ENCODE measurements at places on chromosomes 5 and 9.

- DNase-seq = no peak
Measured at GRCh38 chr9:121884057-121884541, 209.0 kb downstream of the TTLL11 start.

- no peak for DNase-seq
Measured at GRCh38 chr5:206406-206805, 11.5 kb downstream of the CCDC127 start.

DNA sequence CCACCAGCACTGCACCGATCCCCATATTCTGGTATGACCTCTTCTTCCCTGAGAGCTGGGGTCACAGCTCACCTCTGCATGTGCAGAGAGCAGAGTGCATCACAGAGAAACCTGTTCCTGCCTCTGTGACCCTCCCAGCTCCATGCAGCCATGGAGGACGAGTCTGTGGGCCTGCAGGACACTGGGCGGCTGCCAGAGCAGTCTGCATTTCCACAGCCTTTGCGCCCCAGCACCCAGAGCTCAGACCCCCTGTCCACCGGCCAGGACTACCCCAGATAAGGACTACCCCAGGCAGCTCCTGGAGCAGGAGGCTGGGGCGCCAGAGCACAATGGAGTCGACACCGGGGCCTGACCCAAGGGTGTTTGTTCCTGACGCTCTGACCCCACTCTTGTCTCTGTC lies 308.1 kb upstream of the IRX1 start:
- no peak for DNase-seq

GRCh38 chr5:55750499-55750898 lies 12.6 kb downstream of the DDX4 start:
- DNase-seq = no peak

- DNase-seq = no peak
Measured at GRCh38 chr5:38426490-38426889, 130.0 kb downstream of the LIFR start.

DNA sequence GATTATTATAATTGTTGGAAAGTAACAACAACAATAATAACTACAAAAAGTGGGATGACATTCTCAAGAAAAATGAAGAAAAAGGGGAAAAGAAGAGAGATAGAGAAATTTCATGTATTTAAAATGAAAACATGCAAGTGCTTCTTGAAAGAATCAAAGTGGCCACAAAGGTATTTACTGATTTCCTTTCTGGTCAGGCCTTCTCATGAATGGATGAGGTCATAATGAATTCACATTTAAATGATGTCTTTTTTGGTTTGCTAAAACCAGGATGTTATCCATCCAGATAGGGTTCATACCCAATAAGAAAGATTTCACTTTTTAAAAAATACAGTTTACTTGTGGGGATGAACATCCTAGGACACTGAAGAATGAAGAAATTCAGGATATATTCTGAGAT lies 446.4 kb upstream of the PTGER4 start:
- no peak for DNase-seq

DNA sequence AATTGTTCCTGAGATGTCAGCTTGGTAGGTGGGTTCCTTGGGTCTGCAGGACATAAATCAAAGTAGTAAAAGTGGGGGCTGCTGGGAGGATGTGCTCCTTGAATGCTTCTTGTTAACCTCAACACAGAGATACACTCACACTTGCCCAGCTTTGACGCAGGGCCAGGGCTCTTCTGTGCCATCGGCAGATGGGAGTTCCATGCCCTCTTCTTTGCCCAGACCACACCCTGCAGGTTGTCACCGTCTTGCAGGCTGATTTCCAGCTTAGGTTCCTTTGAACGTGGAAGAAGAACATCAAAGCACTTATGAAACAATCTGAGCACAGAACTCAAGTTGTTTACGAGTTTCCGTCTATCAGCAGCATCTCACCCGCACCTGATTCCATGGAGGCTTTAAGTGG lies 11.0 kb downstream of the DBH start:
- no peak for DNase-seq

DNA sequence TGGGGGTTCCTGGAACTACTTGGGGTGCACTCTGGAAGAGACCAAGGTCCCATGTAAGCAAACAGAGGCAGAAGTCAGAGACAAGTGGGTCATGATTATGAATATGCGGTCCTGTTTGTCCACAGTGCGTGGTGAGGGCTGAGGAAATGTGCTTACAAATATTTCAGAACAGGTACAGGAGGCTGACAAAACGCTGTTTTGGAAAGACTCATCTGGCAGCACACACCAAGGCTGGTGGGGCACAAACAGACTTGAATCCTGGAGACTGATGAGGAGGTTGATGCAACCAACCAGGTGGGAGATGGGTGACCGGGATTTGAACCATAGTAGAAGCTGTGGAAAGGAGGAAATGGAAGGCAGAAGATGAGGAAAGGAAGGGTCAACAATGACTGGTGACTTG lies 83.8 kb downstream of the ADRB2 start:
- DNase-seq = no peak

GRCh38 chr5:93161661-93162654 lies 419.1 kb downstream of the NR2F1-AS1 start:
- DNase-seq = peak; percentile 41

DNA sequence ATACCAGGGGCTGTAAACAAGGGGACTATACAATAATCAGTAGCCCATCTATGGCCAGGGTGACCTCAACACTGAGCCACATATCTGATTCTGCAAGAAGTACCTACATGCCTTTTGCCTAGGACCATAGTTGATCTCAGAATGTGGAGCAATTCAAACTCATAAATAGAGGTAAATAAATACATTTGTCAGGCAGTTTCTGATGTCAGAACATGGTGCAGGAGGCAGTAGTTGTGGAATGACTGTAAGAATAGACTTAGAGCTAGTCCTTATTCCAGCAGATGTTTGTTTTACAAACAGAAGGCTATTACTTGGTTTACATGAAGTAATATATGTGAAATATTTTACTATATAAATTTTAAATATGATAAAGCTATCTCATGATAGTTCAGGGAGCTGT lies 330.7 kb upstream of the DAB2 start:
- no peak for DNase-seq

- no peak for DNase-seq
Measured at GRCh38 chr9:7542126-7542525, 257.5 kb downstream of the DMAC1 start.

DNA sequence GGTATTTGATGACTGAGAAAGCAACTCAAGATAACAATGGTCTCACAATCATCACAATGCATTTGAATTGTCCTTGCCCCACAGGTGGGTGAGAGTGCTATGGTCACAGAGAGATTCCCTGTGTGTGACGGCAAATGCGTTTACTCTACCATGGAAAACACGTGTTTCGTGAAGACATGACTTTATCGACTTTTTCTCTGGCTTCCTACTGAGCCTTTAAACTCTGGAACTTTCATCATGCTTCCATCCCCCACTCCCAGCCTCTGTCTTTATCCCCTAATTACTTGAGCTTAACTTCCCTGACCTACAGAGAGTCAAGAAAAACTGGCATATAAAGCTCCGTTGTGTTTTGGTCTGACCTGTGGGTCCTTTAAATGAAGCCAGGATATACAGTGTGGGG lies 414.1 kb upstream of the CLINT1 start:
- no peak for DNase-seq

DNA sequence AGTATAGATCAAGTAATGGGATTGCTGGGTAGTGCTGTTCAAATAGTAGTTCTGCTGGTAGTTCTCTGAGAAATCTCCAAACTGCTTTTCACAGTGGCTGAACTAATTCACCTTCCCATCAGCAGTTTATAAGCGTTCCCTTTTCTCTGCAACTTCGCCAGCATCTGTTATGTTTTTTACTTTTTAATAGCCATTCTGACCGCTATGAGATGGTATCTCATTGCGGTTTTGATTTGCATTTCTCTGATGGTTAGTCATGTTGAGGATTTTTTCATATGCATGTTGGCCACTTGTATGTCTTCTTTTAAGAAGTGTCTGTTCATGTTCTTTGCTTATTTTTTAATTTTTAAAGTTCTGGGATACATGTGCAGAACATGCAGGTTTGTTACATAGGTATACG lies 279.2 kb upstream of the NREP start:
- no peak for DNase-seq

DNA sequence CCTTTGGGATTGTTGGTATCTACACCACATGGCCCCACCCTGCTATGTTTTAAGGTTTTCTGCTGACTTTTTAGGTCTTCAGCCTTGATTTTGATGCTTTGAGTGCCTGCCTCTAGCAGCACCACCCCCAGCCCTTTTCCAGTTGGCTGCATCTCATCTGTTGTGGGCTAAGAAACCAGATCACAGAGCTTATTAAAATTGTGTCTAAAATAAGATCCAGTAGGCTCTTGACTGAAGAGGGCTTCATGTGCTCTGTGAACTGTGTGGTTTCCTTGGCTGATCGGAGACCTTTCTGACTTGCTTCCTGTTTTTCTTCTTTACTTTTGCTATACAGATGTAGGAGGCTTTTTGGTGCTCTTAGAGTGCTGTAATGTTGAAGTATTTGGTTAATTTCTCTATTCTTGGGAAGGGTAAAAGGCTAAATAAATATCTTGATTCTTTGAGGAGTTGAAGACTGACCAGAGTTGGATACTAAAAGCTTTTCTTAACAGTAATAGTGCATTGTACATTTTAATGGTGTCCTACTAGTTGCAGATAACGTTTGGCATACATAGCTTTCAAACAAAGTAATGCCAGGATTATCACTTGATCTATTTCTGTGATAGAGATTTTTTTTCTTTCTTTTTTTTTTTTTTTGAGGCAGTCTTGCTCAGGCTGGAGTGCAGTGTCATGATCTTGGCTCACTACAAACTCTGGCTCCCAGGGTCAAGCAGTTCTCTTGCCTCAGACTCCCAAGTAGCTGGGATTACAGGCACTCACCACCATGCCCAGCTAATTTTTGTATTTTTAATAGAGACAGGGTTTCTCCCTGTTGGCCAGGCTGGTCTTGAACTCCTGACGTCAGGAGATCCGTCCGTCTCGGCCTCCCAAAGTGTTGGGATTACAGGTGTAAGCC lies 4.5 kb downstream of the UBE2D2 start:
- no peak for DNase-seq

- no peak for DNase-seq
Measured at GRCh38 chr5:131005963-131006684, 158.9 kb downstream of the HINT1 start.

DNA sequence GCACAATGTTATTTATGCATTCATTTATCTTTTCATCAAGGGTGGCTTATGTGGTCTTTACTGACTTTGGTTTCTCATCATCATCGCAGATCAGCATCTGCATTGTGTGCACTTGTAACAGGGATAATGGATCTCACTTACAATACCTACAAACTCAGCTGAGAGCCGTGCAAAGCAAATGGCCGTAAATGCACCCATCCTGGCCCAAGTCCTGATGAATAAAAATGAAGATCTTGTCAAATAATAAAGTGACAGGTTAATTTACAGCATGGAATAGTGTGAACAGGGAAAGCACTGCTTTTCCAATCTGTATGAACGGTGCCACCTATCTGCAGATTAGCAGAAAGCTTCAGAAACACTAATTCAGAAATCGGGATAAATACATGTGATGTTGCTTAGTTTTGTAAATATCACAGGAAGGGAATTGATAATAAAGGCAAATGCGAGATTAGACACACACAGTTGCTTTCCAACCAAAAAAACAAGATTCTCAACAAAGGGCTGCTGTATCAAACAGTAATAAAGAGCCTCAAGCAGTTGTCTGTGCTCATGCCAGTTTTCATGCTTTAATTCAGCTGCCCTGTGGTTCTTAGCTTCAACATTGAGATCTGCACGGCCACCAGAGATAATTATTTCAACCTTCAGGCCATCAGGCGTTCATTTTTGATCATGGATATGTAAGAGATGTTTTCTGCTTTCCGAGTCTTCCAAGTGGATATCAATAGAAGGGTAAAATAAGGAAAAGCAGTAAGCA lies 153.4 kb upstream of the POU5F2 start:
- no peak for DNase-seq

DNA sequence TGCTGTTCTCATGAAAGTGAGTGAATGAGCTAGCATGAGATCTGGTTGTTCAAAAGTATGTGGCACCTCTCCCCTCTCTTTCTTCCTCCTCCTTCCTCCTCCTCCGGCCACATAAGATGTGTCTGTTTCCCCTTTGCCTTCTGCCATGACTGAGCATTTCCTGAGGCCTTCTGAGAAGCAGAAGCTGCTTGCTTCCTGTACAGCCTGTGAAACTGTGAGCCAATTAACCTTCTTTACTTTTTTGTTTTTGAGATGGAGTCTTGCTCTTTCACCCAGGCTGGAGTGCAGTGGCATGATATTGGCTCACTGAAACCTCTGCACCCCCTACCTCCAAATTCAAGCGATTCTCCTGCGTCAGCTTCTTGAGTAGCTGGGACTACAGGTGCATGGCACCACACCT lies 6.1 kb downstream of the S100Z start:
- DNase-seq = no peak

DNA sequence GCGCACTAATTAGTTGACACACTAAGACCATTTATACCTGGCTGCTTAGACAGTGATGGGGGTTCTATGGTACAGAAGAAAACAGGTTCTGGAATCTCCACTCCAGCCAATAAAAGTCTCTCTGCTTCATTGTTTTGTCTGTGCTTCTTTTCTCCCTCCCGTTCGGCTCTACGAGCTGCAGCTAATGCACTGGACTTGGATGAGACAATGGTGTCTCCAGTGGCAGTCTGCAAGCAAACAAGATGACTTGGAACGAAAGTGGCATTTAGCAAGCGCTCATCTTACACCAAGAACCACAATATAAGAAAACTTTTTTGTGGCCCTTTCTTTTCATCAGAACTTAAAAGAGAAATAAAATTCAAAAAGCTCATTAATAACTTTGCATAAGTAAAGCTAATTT lies 30.2 kb downstream of the GFM2 start:
- DNase-seq = no peak
